ENCODE measurements at places on chromosomes 16 and 17. TPM values are rescaled to one million over a fixed set of nuclear protein-coding genes. Genes with fewer than 3 reads are reported as not detected.

BCAS3 gene
- 16.1 TPM for polyA plus RNA-seq

OR3A3 gene
- polyA plus RNA-seq, result not detected

CNTNAP4 gene
- not detected for polyA plus RNA-seq

ZPBP2 gene
- not detected for polyA plus RNA-seq

GPT2 gene
- polyA plus RNA-seq, result 22.3 TPM

BTBD17 gene
- not detected for polyA plus RNA-seq

CNTD1 gene
- polyA plus RNA-seq, result 0.45 TPM

TVP23A gene
- polyA plus RNA-seq, result not detected

SMIM36 gene
- polyA plus RNA-seq, result not detected

ALOX12B gene
- polyA plus RNA-seq, result not detected

Measured in BJ (cell line).